ENCODE measurements at places on chromosomes 4 and X. TPM values are rescaled to one million over a fixed set of nuclear protein-coding genes. Genes with fewer than 3 reads are reported as not detected.

DNA sequence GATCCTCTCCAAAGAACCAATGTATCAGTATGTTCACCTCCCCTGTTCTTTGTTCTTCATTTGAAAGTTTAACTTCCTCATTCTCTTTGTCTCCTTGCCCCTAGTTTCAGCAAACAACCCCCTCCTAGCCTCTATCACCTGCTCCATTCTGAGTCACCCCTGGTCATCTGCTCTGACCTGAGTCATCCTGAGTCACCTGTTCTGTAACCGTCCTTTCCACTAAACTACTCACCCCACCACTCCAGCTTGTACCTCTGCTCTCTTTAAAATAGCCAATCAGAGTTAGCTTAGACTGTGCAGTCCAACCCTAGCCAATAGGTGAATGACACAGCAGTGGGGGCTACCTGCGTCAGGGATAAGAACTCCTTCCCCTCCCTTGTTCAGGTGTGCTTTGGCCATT lies 249.8 kb upstream of the AADAT start:
- no peak overlapping the region for H3K4me3 ChIP-seq
- no peaks in the 10 kb centered on the region for H3K4me1 ChIP-seq
- no peak overlapping the region for H3K27ac ChIP-seq
- H3K27me3 ChIP-seq: no peaks in the 10 kb centered on the region
- H3K36me3 ChIP-seq: no peaks in the 10 kb centered on the region

- H3K4me3 ChIP-seq: no peak overlapping the region
- no peaks in the 10 kb centered on the region for H3K27me3 ChIP-seq
- no peaks in the 10 kb centered on the region for H3K4me1 ChIP-seq
- no peaks in the 10 kb centered on the region for H3K36me3 ChIP-seq
- DNase-seq: no peak
Observed at GRCh38 chr4:62528874-62529273, 1328.7 kb downstream of the ADGRL3 start.

Gene WNK3
- total RNA-seq: 1.7 TPM

GRCh38 chr4:128512161-128512560 lies 224.5 kb upstream of the PGRMC2 start:
- no peak for DNase-seq
- H3K27ac ChIP-seq: no peak overlapping the region

DNA sequence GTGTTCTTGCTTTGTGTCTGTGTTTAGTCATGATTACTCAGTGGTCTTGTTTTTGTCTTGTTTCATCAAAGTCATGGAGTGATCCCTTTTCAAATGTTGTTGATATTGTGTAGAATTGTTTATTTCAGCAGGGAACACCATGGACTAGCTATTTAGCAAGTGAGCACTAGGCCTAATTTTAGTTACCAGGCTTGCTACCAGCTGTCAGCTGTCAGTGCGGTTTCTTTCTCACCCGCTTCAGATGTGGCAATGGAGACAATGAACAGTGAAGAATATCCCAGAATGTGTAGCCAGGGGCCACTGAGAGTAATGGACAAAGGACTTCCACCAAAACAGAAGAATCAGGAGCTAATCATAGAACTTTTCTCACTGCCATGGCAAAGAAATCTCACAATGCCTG lies 432.8 kb upstream of the FMR1 start:
- H3K36me3 ChIP-seq: no peaks in the 10 kb centered on the region
- no peak for DNase-seq
- H3K4me1 ChIP-seq: no peaks in the 10 kb centered on the region
- no peak overlapping the region for H3K27ac ChIP-seq

DNA sequence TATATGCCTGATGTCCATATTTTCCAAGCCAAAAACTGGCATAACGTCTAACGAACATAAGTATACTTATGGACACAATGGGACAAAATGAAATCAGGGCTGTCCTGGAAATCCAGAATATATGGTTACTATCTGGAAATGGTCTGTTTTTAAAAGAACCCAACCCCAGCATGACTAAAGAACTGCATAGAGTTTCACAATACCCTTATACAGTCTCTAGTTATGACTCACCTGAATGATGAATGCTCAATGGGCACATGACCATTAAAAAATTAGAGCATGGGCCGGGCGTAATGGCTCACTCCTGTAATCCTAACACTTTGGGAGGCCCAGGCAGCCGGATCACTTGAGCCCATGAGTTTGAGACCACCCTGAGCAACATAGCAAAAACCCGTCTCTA lies 31.8 kb downstream of the AMMECR1 start:
- no peaks in the 10 kb centered on the region for H3K27me3 ChIP-seq
- no peak overlapping the region for H3K27ac ChIP-seq
- no peaks in the 10 kb centered on the region for H3K36me3 ChIP-seq

Gene NWD2
- 0.07 TPM for total RNA-seq
